ENCODE measurements at places on chromosomes 3 and 15. TPM values are rescaled to one million over a fixed set of nuclear protein-coding genes. Genes with fewer than 3 reads are reported as not detected.

The MOBP gene
- not detected for total RNA-seq

The GCSAM gene
- 3.5 TPM for total RNA-seq

The KCNH8 gene
- not detected for total RNA-seq

The TRNT1 gene
- 52.4 TPM for total RNA-seq

DNA sequence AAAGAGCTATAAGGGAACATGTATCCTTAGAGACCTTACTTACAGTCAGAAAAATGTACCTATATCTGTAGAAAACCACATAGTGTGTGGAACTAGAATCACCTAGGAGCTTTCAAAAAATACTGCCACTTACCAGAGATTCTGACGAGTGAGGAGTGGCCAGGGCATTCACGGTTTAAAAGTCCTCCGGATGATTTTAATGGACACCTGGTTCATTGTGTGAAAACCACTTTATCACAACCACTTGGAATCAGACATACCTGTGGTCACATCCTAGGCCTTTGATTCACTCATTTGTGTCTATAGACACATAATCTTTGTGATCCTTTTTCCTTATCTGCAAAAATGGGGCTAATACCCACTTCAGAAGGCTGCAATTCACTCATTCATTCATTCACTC is 159.8 kb downstream of the MBNL1 start:
- no peak for DNase-seq

GRCh38 chr3:13136426-13136825 is 63.2 kb upstream of the IQSEC1 start:
- DNase-seq: no peak

- DNase-seq: no peak
Measured at GRCh38 chr3:14845180-14845579, 26.4 kb downstream of the FGD5 start.

- no peak for DNase-seq
Measured at GRCh38 chr3:16886303-16886683, 1.5 kb downstream of the PLCL2 start.

- DNase-seq: no peak
Measured at GRCh38 chr3:14976317-14976716, 28.9 kb downstream of the NR2C2 start.

GRCh38 chr3:65342084-65342683 is 654.4 kb upstream of the ADAMTS9 start:
- DNase-seq: no peak

The MAPK6 gene
- 57.3 TPM for total RNA-seq

The ROPN1 gene
- total RNA-seq: not detected

DNA sequence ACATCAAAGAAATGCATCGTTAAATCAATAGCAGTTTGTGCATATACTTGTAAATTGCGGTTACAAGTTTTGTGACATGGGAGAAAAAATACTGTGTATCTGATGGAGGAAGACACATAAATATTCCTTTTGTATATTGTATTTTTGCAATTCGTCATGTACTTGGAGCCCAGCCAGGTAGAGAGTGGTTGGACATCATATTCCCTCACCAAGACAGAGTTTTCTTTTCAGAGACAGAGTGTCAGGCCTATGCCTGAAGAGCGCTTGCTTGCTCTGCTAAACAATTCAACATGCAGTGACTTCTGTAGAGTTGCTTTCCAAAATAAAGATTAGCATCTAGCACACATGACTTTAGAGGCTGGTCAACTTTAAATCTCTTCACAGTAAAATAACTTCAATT is 24.8 kb upstream of the MEIS2 start:
- DNase-seq: no peak

The CHST2 gene
- 11.3 TPM for total RNA-seq

The OSTN gene
- not detected for total RNA-seq

DNA sequence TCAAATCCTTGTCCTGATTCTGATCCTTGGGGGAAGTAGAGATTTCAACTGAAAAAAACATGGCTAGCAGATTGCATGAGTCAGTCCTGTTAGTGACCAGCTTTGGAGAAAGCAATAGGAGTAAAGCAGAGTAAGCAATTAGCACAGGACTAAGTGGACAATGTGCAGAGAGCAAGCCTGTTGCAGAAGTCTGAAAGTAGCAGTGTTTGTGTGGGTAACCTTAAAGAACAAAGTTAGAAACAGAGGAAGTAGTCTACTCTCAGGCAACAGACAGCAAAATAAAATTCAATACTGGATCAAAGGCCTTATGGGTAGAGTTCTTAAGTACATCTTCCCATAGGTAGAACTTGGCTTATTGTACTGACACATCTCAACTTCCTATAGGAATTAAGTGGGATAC is 916.8 kb downstream of the CADM2 start:
- no peak for DNase-seq

GRCh38 chr3:49781415-49782199 is 4.7 kb downstream of the IP6K1 start:
- DNase-seq: no peak

The DYNLT2B gene
- total RNA-seq: 12.7 TPM

DNA sequence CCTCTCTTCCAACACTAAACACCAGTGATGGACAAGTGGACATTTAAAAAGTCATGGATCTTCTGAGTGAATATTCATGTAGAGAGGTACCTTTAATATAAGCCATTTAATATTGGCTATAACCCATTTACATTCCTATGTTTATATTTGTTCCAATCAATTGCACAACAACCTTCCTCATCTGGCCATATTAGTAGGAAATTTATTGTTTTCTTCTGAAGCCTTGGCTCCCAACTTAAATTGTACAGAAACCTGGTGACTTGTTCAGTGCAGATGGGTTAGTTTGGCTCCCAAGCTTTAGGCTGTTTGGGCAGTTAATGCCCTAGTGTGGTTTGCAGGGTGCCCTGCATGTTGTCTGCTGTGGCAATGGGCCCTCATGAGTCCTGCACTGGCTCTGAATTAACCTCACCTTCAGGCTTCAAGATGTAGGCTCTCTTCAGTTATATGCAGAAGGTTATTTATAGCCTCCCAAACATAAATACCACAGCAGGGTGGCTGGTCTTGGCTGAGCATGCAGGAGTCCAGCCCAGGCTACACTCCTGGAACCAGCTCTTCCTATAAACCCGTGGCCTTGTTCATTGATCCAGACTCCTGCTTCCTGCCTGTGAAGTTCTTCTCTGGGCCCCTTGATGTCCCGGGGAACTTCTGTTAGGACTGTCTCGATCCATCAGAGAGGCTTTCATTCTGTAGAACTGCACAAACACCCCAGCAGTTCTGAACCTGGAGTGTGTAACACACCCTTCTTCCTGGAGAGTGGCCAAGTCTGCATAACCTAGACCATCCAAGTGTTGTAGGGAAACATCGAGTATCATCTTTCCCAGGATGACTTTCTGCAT is 57.0 kb downstream of the DUT start:
- DNase-seq: no peak

GRCh38 chr3:177197727-177198460 is 612 bp upstream of the TBL1XR1 start:
- DNase-seq: no peak

The XIRP1 gene
- 3.0 TPM for total RNA-seq

- no peak for DNase-seq
Measured at GRCh38 chr3:101249522-101249921, 70.9 kb downstream of the IMPG2 start.

The SV2B gene
- total RNA-seq: 0.08 TPM

Data from activated T-helper 1 cell treated with anti-CD3 and anti-CD28 coated beads, Interleukin-12 subunit alpha, Interleukin-12 subunit beta, Interleukin-2, Interleukin-4 antibody, amounts not matched to agents 30 ng/mL and 10 ng/mL and 1 ng/mL, durations not matched to agents 14 hours and 24 hours and 36 hours (primary cell).